Thyroid gland (tissue), 4 donors: ENCODE measurements at places on chromosomes 5 and 9. TPM values are rescaled to one million over a fixed set of nuclear protein-coding genes. Genes with fewer than 3 reads are reported as not detected.

DNA sequence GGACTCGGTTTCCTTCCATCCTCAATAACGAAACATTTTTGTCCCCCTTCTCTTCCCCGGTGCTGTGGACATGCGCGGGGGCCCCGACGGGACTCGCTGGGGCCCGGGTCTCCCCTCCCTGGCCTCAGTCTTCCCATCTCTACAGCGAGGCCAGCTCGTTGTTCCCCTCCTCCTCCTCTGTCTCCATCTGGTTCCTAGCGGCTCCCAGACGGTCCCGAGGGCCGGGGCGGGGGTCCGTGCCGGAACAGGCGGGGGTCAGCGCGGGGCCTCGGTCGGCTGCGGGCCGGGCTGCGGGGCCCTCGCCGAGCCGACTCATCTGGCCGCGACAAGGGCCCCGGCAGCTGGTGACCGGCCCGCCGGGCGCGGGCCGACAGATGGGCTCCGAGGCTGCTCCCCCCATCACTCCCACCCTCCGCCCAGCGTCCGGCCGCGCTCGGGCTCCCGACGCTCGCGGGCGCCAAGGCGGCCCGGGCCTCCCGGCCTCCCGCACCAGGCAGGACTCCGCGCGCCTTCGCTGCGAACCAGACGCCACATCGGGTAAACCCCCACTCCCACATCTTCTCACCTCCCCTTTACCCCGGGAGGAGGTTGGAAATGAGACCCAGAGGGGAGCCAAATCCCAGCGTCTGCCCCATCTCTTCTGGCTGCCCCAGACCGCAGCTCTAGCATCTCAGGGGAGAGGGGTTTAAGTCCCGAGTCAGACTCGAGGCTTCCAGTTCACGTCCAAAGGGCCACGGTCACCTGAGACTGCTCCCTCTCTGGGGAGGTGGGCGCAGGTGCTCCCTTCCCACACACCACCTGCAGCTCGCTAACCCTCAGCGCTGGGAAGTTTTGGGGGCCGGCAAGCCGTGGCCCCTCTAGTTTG, 8.1 kb downstream of the BARHL1 start:
- peaks cover 36% of the 10 kb centered on the region for H3K27me3 ChIP-seq
- H3K4me1 ChIP-seq, result no peaks in the 10 kb centered on the region
- peaks cover 23% of the 10 kb centered on the region for H3K36me3 ChIP-seq
- no peak overlapping the region for H3K27ac ChIP-seq
- no peak for DNase-seq

DNA sequence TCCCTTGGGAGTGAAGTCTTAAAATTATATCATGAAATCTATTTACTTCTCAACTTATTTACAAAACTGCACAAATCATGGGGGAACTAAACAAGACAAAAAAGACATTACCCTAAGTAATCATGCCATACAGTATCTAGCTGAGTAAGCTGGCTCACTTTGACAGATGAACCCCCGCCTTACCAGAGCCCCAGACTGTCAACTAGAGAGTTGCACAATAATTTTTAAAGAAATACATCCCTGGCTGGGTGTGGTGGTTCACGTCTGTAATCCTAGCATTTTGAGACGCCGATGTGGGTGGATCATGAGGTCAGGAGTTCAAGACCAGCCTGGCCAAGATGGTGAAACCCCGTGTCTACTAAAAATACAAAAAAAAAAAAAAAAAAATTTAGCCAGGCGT, 62.3 kb downstream of the LPAR1 start:
- H3K36me3 ChIP-seq, result no peaks in the 10 kb centered on the region
- no peak overlapping the region for H3K27ac ChIP-seq
- DNase-seq, result no peak
- H3K27me3 ChIP-seq, result no peaks in the 10 kb centered on the region
- H3K4me1 ChIP-seq, result peaks cover 8% of the 10 kb centered on the region

DNA sequence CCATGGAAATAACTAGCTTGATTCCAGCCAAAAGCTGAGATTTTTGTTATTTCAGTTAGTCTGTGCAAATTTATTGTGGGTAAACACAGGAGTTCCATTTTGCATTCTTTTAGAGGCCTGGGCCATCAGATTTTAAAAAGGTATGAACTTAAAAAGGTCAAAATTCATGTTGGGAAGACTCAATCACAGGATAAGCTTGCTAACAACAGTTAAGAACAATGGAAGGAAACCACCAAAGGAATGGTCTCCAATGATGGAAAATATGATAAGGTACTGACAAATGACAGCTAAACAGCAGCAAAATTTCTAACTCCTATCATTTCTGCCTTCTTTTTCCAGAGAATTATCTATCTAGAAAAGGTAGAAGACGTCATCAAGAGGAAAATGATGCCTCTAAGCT, 16.0 kb downstream of the ABITRAM start:
- H3K36me3 ChIP-seq, result peaks cover 4% of the 10 kb centered on the region
- no peaks in the 10 kb centered on the region for H3K27me3 ChIP-seq
- H3K27ac ChIP-seq, result no peak overlapping the region
- DNase-seq, result no peak

GRCh38 chr5:7419846-7420245, 23.9 kb downstream of the ADCY2 start:
- H3K4me3 ChIP-seq, result no peak overlapping the region
- H3K27ac ChIP-seq, result no peak overlapping the region
- H3K27me3 ChIP-seq, result no peaks in the 10 kb centered on the region
- H3K4me1 ChIP-seq, result no peaks in the 10 kb centered on the region
- no peak for DNase-seq

FRMD3 gene
- total RNA-seq, result 28.6 TPM

DNA sequence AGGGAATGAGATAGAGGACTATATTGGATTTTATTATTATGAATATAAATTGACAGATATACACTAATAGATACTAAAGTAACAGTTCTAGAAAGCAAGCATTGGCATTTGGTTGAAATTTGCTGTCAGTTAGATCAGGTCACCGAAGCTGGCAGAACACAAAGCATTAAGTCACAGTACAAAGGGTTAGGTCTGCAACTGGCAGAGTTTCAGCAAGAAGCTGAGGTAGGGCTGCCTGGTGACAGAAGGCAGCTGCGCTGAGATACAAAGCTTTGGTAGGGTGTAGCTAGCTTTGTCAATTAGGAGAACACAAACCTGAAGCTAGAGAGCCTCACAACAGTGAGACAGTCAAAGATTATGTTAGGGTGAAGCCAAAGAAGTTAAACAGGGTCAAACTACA, 6.3 kb upstream of the CSNK1G3 start:
- no peaks in the 10 kb centered on the region for H3K27me3 ChIP-seq
- DNase-seq, result no peak
- H3K27ac ChIP-seq, result no peak overlapping the region
- no peak overlapping the region for H3K4me3 ChIP-seq
- no peaks in the 10 kb centered on the region for H3K36me3 ChIP-seq
- no peaks in the 10 kb centered on the region for H3K4me1 ChIP-seq

GRCh38 chr5:132098151-132098594, 24.6 kb downstream of the CSF2 start:
- no peaks in the 10 kb centered on the region for H3K36me3 ChIP-seq
- no peak overlapping the region for H3K4me3 ChIP-seq
- no peak for DNase-seq
- no peaks in the 10 kb centered on the region for H3K27me3 ChIP-seq
- peaks cover 3% of the 10 kb centered on the region for H3K4me1 ChIP-seq
- no peak overlapping the region for H3K27ac ChIP-seq

- H3K36me3 ChIP-seq, result no peaks in the 10 kb centered on the region
- H3K4me3 ChIP-seq, result no peak overlapping the region
- no peak for DNase-seq
- no peak overlapping the region for H3K27ac ChIP-seq
- H3K4me1 ChIP-seq, result peaks cover 25% of the 10 kb centered on the region
Observed at GRCh38 chr9:128369024-128369706, 2.0 kb upstream of the URM1 start.

- no peaks in the 10 kb centered on the region for H3K4me1 ChIP-seq
- DNase-seq, result no peak
- no peak overlapping the region for H3K27ac ChIP-seq
- H3K4me3 ChIP-seq, result no peak overlapping the region
- H3K27me3 ChIP-seq, result no peaks in the 10 kb centered on the region
Observed at GRCh38 chr9:121476156-121476555, 23.5 kb downstream of the GGTA1 start.

- H3K27me3 ChIP-seq, result no peaks in the 10 kb centered on the region
- no peak for DNase-seq
- peaks cover 11% of the 10 kb centered on the region for H3K36me3 ChIP-seq
- no peak overlapping the region for H3K27ac ChIP-seq
- no peak overlapping the region for H3K4me3 ChIP-seq
Observed at GRCh38 chr9:101477214-101477613, 41.6 kb upstream of the ALDOB start.

SGCD gene
- 20.1 TPM for total RNA-seq

IFNA13 gene
- total RNA-seq, result not detected
